Stimulated activated CD4-positive, alpha-beta T cell treated with anti-CD3 and anti-CD28 coated beads, Interleukin-1b, Interleukin-23, amount 100 ng/mL, for 24 hours (primary cell): ENCODE measurements at places on chromosomes 12 and 14.

DNA sequence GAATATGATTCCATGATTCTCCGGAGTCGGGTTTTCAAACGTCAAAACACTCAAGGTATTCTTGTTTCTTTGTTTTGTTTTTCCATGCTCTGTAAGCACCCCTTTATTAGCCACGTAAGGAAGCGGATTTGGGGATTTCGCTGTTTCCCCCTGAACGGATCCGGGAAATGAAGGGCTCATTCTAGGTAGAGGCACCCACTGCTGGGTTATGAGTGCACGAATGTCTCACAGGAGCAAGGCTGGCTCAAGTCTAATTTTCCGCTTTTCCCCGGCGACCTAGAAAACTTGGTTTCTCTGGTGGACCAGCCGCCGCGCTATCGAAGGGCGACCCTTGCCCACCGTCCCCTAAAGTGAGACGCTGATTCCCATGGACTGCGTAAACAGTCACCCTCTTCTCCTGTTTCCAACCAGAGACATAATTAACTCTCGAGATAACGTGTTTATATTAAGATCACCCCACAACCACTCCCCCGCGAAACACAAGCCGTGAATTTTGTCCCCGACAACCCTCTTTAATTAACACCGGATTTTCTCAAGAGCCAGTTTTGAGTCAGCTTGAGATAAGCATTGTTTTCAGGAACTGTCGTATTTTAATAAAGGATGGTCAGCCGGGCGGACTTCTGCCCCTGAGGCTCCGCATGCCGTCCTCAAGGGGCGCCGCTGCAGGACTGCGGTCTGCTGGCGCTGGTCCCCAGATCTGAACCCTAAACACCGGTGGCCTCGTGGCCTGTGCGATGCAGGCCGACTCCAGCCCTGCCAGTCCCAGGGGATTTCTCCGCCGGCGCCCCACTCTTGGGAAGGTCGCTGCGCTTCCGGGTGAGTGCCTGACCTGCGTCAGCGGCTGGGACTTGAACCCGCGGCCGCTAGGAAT, 515 bp upstream of the ABCC9 start:
- DNase-seq = no peak

DNA sequence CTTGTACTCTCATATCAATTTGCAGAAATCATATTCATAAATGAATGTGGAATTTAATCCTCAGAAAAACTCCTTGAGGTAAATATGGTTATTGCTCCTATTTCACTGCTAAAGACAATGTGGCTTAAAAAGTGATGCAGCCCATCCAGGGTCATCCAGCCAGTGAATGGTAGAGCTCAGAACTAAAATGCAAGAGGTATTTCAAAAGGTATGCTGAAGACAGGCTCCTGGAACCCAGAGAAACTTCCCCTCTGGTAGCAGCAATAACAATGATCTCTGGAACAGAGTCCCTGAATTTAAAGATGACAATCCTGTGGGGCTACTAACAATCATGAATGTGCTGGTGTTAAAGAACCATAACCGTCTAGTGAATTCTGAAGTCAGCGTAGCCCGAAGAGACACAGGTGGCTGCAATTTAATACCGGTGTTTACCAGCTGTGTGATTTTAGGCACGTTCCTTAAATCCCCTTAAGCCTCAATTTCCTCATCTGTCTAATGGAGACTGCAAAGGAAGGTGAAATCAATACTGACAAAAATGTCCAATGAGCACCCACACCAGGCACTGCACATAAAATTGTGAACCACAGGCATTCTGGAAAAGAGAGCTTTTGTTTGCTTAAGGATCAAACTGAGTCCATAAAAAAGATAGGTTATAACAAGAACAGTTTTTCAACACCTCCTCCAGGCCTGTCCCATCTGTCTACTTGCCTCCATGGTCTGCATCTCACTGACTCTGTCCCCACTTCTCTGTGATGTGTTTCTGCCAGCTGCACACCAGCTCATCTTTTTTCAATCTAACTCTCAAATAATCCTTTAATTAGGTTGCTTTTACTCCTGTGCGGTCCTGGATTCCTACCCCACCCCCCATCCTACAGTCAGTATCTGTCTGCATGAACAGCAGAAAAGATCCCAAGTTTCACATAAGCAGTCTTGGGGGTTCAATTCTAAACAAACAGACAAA, 10.5 kb downstream of the TM7SF3 start:
- DNase-seq = no peak

- DNase-seq = no peak
These were observed 76.3 kb downstream of the HECTD4 start for GRCh38 chr12:112305951-112306350.

GRCh38 chr12:84502907-84503787, 409.5 kb downstream of the SLC6A15 start:
- DNase-seq = no peak

DNA sequence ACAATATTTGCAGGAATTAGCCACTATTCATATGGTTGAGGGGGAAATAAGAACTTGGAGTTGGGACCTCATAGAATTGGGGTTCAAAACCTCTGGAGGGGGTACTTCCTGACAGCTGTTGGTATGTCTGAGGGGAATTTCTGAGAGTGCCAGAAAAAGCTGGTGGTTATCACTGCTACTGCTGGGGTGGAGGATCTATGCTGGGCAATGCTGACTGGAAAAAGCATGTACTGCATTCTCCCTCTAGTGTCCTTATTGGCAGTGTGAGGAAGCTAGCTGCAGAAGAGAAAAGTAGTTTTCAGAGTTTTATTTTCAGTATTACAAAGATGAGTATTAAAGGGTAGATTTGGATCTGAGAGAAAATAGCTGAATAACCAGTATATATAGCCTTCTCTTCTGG, 88.8 kb downstream of the FUT8 start:
- DNase-seq = no peak
